Bone marrow (tissue), 2 donors: ENCODE measurements at places on chromosomes 12 and 14.

DNA sequence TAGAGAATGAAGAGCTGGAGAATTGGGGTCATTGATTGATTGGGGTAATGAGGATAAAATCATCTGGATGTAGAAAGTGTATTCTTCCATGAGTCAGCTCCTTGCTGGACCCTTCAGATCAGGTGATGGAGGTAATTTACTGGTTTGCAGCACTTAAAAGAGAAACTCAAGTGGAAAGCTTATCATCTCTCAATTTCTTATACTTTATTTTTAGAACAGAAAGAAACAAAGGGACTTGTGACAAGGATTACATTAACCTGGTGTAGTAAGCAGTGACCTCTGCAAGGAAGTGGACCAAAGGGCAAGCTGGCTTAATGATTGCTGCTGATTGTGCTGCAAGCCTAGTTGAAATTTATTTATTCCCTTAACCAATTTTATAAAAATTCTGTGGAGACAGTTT, 405.0 kb downstream of the TRHDE start:
- no peak for DNase-seq

- DNase-seq: peak; percentile 42
These were observed 65.2 kb downstream of the NINJ2 start for GRCh38 chr12:597926-598568.

DNA sequence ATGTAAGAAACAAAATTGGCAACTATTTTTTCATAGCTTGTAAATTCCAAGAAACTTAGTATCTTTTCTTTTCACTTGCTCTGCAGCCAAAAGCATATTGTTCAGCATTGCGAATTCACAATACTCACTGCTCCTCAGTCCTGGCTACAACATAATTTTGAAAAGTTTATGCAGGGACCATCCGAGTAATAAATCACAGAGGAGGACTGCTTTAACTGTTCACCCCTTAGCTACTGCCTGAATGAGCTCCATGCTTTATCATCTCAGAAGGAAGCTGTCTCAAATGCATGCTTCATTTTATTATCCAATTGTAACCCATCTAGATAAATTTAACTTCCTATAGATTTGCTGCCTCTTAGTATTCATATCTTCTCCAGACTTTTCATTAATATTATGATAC, 827.8 kb downstream of the DIO2 start:
- DNase-seq: no peak

- DNase-seq: no peak
These were observed 135.3 kb downstream of the SMOC1 start for GRCh38 chr14:70014406-70015095.

- peak; percentile 71 for DNase-seq
These were observed 65.1 kb upstream of the SRSF5 start for GRCh38 chr14:69701857-69702256.

- DNase-seq: no peak
These were observed 3.7 kb upstream of the ANKLE2 start for GRCh38 chr12:132765361-132765760.

DNA sequence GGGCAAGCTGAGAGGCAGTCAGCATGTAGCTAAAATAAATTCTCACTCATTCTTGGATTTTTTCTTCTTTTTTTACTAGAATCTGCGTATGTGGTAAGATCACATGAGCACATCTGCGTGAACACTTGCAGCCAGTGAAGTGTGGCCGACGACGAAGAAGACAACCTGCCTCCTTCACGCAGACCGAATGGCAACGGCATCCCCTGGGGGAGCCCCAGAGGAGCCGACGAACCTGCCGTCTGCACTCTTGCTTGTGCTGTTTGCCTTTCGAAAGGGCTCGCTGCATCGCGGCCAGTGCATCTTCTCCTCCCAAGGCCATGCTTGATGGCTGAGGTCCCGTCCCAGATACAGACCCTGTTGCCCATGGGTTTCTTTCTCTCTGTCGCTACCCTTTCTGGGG, 113.8 kb downstream of the KCNK10 start:
- DNase-seq: no peak

DNA sequence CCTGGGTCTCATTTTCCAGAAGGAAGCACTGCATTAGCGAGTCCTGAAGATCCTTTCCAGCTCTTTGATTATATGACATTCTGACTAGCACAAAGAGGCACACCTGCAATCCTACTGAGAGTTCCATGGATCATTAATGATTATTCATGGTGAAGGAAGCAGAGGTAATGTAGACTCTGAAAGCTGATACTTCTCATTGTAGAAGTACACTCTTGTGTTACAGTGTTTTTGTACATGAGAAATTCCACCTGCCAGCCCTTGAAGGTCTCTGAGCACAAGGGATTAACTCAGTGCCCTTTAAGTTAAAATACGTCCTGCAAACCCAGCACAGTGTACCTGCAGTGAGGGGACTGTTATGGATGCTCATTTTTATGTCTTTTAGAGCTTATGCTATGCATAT, 558.8 kb upstream of the FBXO33 start:
- no peak for DNase-seq

DNA sequence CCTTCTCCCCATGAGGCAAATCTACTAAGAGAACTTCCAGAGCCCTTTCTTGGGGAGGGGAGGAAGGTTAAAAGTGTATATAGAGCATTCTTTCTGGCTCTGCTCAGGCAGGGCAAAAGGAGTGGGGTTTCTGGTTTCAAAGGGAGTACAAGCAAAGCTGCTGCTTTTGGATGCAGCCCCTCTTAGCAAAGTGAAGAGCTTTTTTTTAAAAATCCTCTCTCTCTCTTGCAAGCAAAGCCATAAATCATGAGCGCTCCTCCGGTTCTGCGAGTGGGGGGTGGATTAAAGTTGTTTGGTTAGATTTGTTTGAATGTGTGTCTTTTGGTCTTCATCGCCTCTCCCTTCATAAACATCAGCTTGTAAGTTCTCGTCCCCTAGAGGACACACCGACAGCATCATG, 546.6 kb upstream of the TBX3 start:
- DNase-seq: no peak

- no peak for DNase-seq
These were observed 24.7 kb downstream of the ARG2 start for GRCh38 chr14:67644428-67644827.
